Heart left ventricle (tissue), 16 donors: ENCODE measurements at places on chromosomes 5 and 9.

DNA sequence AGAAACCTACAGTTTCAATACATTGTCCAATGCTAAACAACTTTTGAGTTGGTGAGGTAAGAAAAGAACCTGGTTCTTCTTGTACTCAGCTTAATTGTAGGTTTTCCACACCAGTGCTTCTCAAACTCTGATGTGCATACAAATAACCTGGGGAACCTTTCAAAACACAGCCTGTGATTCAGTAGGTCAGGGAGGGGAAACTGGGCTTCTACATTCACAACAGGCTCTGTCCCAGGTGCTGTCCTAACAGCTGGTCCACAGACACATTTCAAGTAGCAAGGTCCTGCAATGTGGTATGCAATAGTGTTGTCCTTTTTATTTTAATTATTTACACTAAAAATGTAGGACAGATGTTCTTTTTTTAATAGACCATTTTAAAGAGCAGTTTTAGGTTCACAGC, 47.4 kb upstream of the SNCAIP start:
- no peak for DNase-seq

DNA sequence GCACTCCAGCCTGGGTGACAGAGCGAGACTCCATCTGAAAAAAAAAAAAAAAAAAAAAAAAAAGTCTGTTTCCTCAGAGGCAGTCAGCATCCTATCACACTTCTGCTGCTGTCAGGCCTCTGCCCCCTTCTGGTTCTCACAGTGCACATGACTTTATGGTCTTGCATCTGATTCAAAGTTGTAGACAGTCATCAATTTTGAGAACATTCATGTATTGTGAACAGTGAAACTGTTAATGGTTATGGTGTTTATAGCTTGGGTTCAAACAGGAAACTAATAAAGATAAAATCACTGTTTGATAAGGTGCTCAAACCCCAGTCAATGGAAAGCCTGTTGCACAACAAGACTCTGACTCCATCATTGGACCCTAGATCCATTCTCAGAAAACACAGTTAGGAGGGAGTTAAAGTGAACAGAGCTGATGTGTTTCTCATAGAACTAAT, 61.4 kb downstream of the FOXD1 start:
- no peak for DNase-seq

- peak; percentile 36 for DNase-seq
These were observed 35.9 kb downstream of the SVEP1 start for GRCh38 chr9:110543631-110544051.

DNA sequence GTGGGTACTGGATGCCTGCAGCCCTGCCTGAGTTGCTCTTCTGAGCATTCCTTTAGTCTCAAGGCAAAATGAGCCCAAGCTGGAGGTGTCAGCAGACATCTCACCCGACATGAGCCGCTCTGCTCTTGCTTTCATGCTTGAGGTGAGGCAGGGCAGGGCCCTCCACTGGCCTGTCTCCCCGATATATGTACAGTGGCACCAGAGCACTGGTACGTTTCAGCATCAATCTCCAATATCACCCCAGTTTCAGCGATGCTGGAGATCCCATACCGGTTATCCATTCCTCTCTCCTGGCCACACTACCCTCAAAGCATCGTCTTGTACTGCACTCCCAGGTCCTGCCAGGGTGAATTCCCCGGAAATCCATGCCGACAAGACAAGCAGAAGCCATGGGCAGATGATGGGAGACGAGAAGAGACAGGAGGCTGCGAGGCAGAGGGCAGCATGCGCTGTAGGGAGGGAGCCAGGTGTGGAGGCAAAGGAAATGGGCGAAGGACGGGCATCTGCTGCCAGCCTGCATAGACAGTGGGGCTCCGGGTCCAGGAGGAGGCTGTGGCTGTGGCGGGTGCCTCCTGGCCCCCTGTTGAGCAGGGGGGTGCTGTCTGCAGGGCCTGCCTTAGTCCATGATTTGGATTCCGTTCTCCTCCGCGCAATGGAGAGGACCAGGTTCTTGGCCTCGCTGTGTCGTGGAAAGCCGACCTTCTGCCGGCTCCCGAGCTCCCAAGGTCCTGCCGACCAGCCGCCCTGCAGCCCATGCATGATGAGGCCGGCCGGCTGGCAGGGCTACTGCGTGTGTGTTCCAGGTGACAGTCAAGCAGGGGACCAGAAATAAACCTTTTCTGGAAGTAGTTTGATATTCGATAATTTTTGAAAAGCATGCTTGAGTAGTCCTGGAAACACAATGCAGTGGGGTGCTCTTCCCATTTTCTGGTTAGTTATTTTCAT, 152.2 kb upstream of the IRX2 start:
- no peak for DNase-seq

DNA sequence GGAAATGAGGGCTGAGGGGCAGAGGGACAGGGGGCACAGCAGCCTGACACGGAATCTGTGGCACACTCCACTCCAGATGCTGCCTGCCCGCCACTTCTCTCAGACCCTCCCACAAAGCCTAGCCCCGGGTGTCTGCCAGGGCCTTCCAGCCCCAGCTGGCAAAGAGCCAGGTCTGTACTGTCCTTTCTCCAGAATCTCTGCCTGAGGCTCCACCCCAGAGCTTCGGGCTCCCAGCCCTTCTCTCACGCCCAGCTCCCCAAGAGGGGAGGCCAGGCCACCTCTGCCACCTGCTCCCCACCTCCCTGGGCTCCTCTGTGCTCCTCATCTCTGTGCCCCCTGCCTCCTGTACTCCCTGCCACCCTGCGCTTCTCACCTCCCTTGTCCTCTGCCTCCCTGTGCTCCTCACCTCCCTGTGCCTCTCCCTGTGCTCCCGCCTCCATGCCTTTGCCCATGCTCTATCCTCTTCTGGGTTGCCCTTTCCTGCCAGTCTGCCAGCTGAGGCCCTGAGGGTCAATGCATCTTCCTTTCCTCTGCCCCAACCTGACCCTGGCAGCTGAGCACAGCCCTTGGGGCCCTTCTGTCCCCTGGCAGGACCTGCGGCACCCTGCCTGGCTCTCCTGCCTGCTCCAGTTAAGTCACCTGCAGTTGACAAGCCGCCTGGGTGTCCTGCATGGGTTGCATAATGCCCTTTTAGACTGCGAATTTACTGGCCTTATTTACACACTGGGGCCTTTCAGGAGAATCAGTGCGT, 36.4 kb downstream of the RASGEF1C start:
- DNase-seq: no peak

DNA sequence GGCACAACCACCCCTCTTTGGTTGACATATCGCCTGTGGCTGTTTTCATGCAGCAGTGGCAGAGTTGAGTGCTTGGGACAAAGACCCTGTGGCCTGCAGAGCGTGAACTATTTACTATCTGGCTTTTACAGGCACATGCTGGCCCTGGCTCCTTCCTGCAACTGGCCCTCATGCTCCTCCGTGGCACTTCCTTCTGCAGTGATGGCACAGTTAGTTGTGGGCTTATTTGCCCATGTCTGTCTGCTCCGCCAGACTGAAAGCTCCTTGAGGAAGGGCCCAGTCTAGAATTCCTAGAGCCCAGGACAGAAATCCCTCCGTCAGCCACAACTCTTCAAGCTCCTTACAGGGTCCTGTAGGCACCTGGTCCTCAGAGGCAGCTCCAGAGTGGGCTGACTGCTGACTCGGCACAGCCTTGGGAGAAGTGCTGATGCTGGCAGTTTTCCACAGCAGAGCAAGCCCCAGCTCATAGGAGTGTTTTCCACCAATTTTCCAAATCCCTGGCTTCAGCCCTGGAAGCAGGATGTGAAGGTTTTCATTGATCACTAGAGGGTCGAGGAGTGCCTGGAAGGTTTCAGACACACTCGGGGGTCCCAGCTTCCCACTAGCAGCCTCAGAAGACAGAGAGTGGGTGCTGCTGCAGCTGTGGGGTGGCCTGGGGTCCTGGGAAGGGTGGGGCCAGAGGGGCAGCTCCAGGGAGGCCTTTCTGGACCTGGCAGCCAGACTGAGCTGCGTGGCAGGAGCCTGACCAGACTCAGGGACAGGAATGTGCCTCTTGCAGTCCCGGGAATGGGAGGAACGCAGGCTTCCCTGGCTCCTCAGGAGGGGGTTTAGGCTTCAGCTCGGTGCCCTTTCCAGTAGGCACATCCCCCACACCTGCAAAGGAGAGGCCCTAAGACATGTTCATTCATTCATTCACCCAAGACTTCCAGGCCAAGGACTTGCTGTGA, 56.5 kb upstream of the ANGPTL2 start:
- DNase-seq: no peak

GRCh38 chr9:113152699-113153098, 1.9 kb downstream of the SLC31A2 start:
- no peak for DNase-seq

- peak; percentile 27 for DNase-seq
These were observed 32.1 kb downstream of the MARCHF3 start for GRCh38 chr5:126998201-126998631.

- DNase-seq: no peak
These were observed 45.6 kb downstream of the S1PR3 start for GRCh38 chr9:89036891-89037290.

GRCh38 chr5:2741956-2742355, 9.5 kb downstream of the IRX2 start:
- DNase-seq: no peak

DNA sequence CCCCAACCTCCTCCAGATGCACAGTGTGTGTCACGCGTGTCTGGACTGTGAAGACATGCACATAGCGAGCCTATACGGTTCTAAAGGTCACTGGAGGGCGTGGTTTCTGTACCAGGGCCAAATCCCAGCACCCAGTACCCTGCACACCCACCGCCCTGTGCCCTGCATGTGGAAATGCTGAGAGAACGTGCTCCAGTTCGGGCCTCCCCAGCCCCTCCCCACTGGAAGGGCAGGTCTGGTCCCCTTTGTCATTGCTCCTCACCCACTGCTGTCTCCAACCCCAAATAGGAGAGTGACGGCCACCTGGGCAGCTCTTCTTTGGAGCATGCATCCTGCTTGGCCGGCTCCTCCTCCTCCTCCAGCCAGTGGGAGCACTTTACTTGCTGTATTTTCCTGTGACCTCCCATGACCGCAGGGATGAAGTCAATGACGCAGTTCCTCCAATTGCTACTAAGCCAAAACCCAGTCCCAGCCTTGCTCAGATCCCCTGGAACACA, 116.7 kb downstream of the WNK2 start:
- DNase-seq: no peak

DNA sequence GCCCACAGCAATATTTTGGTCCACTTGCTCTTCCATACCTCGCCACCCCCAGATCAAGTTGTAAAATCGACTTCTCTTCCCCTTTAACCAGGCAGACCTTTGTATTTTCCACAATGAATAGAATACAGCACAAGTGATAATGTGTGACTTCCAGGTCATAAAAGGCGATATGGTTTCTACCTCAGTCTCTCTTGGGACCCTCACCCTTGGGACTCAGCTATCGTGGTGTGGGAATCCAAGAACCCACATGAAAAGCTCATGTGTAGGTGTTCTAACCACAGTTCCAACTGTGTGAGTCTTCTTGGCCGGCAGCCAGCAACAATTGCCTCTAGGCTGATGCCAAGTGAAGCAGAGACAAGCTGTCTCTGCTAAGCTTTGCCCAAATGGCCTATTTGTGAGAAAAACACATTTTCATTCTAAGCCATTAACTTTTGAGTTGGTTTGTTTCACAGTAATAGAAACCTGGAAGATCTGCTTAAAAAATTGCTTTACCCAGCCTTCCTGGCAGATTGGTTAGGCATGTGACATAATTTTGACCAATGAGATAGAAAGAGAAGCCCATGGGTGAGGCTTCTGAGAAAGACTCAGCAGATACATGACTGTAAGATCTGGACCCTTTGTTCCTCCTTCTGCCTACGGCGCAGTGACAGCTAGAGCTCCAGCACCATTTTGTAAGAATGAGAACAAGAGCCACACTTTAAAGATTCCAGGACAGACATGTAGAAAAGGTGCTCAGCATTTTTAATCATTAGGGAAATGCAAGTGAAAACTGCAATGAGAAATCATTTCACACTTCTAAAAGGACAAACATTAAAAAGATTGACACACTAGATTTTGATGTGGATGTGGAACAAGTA, 18.3 kb upstream of the MLLT3 start:
- peak; percentile 75 for DNase-seq

- no peak for DNase-seq
These were observed 25.1 kb downstream of the JADE2 start for GRCh38 chr5:134550271-134551214.

GRCh38 chr9:72817413-72817812, 135.4 kb downstream of the ALDH1A1 start:
- no peak for DNase-seq

GRCh38 chr5:125348221-125348692, 601.8 kb upstream of the ZNF608 start:
- DNase-seq: peak; percentile 31

DNA sequence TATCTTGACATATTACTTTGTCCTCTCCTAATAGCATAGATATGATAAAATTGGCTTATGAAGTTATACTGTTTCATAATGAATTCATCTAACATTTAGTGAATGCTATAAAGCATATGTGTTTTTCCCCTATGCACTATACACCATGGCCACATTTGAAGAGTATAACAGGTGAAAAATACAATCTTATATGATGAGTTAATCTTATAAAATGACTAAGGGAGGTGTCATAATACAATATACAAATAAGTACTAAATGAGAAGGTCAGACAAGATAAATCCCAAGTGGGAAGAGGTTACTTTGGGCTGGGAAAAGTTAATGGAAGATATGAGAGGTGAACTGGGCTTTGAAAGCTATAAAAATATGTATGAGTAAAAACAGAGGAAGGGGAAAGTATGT, 174.4 kb downstream of the PCSK1 start:
- no peak for DNase-seq

DNA sequence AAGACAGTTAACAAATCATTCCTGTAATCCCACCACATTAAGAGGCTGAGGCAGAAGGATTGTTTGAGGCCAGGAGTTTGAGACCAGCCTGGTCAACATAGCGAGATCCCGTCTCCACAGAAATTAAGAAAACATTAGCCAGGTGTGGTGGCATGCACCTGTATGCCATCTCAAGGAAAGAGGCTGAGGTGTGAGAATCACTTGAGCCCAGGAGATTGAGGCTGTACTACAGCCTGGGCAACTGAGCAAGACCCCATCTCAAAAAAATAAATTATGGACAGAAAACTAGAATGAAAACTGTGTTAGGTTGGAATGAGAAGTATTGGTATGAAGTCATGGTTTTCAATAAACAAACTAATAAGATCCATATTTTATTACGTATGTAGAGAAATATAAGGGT, 23.0 kb upstream of the AK3 start:
- no peak for DNase-seq

GRCh38 chr9:104927216-104927911, 591 bp downstream of the ABCA1 start:
- peak; percentile 37 for DNase-seq

DNA sequence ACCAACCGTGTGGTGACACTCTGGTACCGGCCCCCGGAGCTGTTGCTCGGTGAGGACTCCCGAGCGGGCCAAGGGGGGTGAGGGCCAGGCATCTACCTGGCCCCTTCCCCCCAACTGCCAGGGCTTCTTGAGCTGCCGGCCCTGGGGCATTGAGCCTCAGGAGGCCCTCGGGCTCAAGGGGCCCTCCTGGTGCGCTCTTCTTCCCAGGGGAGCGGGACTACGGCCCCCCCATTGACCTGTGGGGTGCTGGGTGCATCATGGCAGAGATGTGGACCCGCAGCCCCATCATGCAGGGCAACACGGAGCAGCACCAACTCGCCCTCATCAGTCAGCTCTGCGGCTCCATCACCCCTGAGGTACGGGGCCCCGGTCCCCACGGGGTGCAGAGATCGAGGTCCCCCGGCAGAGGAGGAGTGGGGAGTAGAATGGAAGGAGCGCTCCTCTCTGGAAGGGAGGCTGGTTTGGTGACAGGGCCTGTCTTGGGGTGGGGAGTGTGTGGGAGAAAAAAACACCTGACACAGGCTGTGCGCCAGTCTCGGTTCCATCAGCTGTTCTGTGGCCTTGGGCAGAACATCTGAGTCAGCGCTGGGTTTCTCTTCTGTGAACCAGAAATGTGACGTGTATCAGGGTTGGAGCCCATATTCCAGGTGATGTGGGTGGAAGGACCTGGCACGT, 2.6 kb downstream of the CDK9 start:
- no peak for DNase-seq

GRCh38 chr5:143030349-143030748, 260.2 kb downstream of the ARHGAP26 start:
- no peak for DNase-seq
